Mesangial cell (primary cell): ENCODE measurements at places on chromosomes 5 and 9. TPM values are rescaled to one million over a fixed set of nuclear protein-coding genes. Genes with fewer than 3 reads are reported as not detected.

Gene OLFML2A
- 13.7 and 104 TPM in 2 replicates for total RNA-seq

Gene ADGRV1
- total RNA-seq = 0.76 and 0.81 TPM in 2 replicates

Gene CRB2
- 3.3 and 94.2 TPM in 2 replicates for total RNA-seq

Gene KCNMB1
- total RNA-seq = not detected in 2 replicates

Gene TMOD1
- total RNA-seq = 0.13 and 0.16 TPM in 2 replicates
